ENCODE measurements at places on chromosomes 2 and 18.

DNA sequence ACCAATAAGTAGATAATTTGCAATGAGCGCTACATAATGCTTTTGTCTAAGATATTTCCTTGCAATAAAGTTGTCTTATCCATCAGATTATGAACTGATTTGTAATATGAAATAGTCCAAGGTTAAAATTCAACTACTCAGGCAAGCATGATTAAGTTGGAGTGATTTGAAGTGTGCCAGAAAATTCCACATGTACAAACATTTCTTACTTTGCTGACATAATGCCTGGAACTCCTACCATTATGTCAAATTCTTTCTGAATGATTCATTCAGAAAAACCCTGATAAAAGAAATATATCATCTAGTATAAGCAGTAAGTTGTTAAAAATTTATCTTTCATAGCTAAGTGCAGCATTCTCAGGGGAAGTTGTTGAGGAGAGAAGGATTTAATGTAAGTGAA lies 87.3 kb downstream of the CBLN2 start:
- no peak for DNase-seq

GRCh38 chr2:242098445-242099128 lies 229.1 kb downstream of the RTP5 start:
- no peak for DNase-seq

GRCh38 chr2:46747297-46747818 lies 168.2 kb downstream of the MCFD2 start:
- no peak for DNase-seq

GRCh38 chr2:127536707-127537541 lies 1.4 kb downstream of the MYO7B start:
- no peak for DNase-seq

DNA sequence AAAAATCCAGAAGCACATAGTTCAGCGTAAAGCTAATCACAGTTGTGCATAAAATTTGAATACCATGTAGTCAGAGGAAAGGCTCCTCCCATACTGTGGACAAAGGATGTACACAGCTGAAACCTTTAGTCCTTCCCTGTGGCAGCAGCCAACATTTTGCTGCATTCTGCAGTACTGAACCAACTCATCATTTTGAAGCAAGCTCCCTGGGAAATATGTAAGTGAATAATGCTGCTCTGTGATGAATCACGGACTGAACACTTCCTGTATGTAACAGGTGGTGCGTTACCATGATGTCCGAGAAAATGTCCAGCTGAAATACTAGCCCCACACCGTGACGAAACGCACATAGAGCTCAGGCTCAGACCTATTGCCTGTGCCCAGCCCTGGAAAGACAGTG lies 421.1 kb upstream of the RAB12 start:
- DNase-seq: no peak

DNA sequence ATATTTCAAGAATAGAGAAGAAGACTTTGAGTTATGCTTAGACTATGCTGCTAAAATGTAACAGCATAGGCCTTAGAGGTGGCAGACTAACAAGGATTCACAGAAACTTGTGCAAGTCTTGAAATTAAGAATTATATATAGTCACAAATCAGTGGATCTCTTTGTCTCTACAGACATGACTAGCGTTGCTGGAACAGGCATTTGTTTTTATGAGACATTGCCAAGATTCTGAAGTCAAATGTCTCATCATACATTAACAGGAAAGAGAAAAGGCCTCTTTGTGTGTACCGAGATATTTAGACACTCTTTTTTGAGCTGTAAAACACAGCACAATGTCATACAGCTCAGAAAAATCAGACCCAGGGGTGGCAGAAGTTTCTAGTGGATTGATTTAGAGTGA lies 207.1 kb downstream of the TMX3 start:
- DNase-seq: no peak

- no peak for DNase-seq
Observed at GRCh38 chr2:203710952-203711351, 4.5 kb downstream of the CD28 start.

DNA sequence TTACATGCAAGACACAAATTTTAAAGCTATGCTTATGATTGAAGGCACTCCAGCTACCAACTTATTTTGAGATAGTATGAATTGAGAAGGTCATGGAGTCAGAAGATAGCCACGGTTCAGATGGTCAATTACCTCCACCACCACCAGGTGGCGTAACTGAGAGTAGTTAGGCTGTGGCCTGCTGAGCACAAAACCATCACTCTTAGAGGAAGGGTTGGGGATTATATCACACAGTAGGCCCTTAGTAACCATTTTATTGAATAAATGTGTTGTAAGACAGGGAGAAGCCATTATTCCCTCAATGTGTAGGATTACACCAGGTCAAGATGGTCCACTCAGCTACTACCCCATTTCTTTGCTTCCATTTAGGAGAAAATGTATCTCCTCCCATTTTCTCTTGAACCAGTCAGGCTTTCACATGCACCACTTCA lies 18.8 kb downstream of the KLHL41 start:
- peak; percentile 72 for DNase-seq

GRCh38 chr2:235148201-235149170 lies 196.7 kb downstream of the SH3BP4 start:
- DNase-seq: no peak

- no peak for DNase-seq
Observed at GRCh38 chr2:1117569-1117968, 166.9 kb downstream of the SNTG2 start.

- no peak for DNase-seq
Observed at GRCh38 chr18:45325778-45326177, 289.5 kb upstream of the SLC14A2 start.

GRCh38 chr2:147792966-147793617 lies 51.7 kb upstream of the ACVR2A start:
- no peak for DNase-seq

DNA sequence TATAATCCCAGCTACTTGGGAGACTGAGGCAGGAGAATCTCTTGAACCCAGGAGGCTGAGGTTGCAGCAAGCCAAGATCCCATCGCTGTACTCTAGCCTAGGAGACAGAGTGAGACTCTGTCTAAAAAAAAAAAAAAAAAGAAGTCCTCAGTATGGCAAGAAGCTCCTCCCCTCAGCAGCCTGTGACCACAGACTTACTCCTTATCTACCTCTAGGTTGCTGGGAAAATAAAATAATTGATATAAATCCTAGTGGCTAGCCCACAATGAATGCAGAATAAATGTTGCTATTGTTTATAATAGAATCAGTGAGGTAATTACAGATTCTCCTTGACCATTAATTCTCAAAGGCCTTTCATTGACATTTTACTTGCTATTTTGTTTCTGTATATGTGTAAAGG lies 70.6 kb downstream of the IRS1 start:
- no peak for DNase-seq

DNA sequence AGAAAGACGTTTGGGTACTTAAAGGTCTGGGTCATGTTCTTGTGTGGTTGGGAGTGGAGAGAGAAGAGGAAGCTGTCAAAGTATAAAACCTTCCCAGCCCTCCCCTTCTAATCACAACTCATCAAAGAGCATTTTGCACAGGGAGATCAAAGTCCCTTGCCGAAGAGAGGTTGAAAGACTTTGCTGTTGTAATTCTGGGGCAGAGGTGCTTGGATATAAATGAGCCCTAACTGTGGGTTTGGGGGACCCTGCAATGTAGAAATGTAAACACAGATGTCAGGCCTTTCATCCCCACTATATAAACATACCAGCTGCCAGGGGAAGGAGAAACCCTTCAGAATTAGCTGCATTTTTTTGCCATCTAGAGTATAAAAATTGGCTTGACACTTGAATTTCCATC lies 182.1 kb downstream of the ETAA1 start:
- DNase-seq: no peak

DNA sequence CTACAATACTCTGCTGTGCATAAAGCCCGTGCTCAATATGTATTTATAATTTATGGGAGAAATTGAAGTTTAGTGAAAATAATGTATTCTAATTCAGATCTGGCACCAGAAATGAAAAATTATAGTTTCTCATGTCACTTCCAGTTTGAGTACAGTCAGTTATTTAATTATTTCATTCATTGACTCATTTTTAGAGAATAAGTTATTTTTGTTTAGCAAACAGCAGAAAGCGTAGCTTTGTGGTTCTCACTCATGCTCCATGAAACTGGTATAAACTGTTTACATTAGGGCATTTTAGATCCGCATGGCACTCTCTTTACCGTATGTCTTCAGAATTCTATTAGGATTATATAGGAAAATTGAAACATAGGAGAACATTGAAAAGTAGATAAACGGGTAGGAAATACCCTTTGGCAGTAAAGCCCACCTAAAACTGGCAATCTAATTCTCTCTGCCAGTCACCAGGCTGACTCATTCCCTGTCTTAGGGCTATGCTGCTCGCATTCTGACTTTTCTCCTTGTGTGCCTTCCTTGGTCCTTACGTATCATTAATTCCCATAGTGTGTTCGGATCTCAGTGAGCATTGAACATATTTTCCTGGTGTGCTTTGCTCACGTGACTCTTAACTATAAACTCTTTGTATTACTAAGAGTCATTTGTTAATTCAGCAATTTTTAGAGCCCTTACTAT lies 106.0 kb downstream of the ZNF236 start:
- DNase-seq: no peak

DNA sequence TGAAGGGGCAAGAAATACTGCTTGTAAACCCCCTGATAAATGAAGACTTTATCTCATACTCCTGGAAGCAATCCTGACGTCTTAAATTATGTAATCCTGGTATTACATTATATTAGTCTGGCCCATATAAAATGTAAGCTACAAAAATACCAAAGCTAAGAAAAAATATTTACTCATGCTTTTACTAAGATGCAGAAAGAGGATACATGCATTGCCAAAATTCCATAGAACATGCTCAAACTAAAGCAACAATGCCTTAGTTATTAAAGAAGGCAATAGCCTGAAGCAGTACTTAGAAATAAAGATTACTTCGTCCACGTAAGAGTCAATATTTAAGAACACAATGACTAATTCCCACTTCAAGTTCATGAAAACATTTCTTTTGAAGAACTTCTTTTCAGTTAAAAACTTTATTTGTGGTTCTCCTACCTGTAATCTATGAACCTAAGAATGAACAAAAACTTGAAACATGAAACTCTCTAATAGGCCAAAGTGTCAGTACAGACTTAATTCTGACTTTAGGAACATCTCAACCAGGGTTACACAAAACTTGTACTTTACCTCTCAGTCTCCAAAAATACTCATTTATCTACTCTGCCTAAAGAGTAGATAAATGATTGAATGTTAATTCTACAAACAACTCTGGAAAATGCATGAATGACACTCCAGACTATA lies 117.3 kb downstream of the THADA start:
- DNase-seq: no peak

DNA sequence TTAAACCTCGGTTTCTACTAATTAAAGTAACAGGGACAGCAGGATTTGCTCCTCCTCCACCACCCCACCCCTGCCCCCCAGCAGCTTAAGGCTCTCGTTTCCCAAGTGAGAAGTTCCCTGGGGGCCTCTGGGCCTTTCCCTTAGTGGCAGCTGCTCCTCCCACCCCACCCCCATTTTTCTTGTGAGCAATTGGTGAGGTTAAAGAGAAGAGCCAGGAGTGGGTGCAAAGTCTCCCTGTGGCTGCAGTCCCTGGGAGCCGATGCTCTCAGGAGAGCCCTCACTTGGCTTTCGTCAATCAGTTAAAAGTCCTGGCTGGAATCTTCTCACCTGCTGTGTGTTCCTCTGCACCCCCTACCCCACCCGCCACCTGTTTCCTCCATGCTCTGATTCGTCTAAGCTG lies 48.7 kb upstream of the AGAP1 start:
- DNase-seq: no peak

GRCh38 chr2:164896634-164897355 lies 55.2 kb upstream of the COBLL1 start:
- DNase-seq: no peak

- DNase-seq: no peak
Observed at GRCh38 chr2:161782615-161783014, 158.4 kb downstream of the SLC4A10 start.
